ENCODE measurements at places on chromosomes 1 and 21. TPM values are rescaled to one million over a fixed set of nuclear protein-coding genes. Genes with fewer than 3 reads are reported as not detected.

Gene LAMC2
- 1.8 TPM for polyA plus RNA-seq

GRCh38 chr21:45470773-45471524 is 66.0 kb downstream of the COL18A1 start:
- DNase-seq: no peak

Gene KRTAP19-3
- not detected for polyA plus RNA-seq

- DNase-seq: peak; percentile 78
Observed at GRCh38 chr1:145962157-145963102, 1.9 kb downstream of the ANKRD34A start.

GRCh38 chr1:81812712-81813111 is 12.0 kb downstream of the ADGRL2 start:
- no peak for DNase-seq

DNA sequence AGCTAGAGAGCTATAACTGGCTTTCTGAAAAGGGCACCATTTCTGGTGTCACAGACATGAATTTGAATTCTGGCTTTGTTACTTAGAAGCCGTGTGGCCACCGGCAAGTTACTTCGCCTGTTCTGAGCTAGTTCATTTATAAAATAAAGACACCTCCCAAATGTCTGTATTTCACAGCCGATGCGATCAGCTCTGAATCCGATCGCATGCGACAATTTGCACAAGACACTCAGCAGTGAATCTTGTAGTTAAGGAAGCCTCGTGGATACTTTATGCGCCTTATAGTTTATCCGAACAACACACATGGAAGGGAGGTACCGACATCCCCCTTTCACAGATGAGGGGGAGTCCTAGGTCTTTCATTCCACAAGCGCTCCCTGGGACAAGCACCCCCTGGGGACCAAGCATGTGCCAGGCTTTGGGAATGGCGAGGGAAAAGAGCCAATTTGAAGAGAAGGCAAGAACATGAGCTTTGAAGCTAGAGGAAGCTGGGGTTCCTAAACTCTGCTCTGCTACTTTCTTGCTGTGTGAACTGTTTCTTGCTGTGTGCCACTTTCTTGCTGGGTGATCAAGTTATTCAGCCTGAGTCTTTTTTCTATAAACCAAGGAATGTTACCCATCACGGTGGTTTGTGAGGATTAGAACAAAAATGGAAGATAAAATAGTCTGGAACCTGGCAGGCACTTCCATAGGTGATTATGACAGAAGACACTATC is 3.9 kb downstream of the ID3 start:
- no peak for DNase-seq

Gene LYPD8
- not detected for polyA plus RNA-seq

GRCh38 chr1:148388260-148389026 is 94.7 kb downstream of the PPIAL4G start:
- DNase-seq: peak; percentile 98

DNA sequence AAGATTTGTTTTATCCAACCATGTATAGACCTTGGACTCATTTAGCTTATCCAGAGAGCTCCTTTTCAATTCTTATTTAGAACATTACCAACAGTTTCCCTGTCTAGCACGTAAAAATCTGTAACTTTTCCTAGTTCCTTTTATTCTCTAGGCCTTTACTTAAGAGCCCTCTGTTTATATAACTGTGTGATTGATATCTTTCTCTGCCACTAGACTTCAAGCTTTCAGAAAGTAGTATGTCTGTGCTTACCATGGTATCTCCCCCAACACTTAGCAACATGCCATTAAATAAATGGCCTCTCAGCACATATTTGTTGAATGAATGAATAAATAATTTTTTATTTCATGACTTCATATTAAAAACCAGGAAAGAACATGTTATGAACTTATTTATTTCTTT is 209.4 kb downstream of the PTPRC start:
- no peak for DNase-seq

DNA sequence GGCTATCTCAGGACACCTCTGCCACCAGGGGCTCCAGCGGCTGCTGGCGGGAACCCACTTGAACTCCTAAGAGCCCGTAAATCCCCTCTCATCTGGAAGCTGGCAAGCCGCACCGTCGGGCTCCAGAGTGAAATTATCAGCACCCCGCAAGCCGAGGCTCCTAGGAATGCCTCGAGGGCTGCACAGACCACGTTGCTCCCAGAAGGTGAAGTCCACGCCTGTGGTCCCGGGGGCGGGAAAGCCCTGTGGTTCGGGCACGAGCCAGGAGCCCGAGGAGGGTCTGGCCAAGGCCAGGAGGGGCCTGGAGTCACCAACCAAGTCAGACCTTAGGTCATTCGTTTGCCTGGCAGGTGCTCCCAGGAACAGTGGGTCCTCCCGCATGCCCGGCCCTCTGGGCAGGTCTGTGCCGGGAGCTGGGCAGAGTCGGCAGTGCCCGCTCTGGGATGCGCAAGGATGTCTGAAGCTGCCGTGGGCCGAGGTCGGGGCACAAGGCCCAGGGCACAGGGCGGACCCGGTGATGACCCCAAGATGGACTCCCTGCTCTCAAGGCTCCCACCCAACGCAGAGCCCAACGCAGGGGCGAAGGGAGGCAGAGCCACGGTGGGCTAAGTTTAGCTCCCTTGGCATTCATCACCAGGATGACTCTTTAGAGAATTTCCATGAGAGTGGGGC is 8.9 kb downstream of the ACTRT2 start:
- no peak for DNase-seq

- no peak for DNase-seq
Observed at GRCh38 chr1:23582820-23583219, 23.5 kb upstream of the ID3 start.

DNA sequence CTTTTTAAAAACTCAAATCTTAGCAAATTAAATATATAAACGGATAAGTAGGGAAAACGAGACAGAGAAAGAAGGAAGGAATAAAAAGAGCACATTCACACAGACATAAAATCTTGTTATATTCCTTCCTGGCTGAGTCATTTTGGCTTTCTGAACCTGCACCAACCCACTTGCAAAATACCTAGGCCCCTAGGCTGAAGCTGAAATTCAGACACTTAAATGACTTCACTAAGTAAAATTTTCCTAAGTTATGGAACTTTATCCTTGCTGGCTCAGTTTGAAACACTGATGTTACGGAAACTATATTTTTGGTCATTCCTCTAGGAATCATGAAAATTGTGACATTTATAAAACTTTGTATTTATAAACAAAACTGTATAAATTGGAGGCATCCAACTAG is 462.8 kb upstream of the NFIA start:
- DNase-seq: no peak

- DNase-seq: peak; percentile 38
Observed at GRCh38 chr1:169941982-169942830, 48.5 kb upstream of the SCYL3 start.

DNA sequence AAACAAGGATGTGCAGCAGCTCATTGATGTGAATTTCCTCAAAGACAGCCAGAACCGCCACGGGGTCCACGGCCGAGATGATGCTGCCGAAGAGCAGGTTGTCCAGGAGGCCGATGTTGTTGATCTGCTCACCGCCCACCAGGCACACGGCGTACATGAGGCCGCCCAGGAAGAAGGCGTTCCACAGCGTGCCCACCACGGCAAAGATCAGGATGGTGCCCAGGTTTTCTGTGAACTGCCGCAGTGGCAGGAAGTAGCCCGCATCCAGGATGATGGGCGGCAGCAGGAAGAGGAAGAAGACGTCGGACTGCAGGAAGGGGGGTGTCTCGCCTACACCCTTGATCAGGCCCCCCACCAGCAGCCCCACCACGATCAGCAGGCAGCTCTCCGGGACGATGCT is 41.1 kb downstream of the SLC9A1 start:
- DNase-seq: no peak

Gene SLAMF6
- polyA plus RNA-seq: not detected

GRCh38 chr1:109163551-109163950 is 49.6 kb downstream of the ELAPOR1 start:
- no peak for DNase-seq

- DNase-seq: no peak
Observed at GRCh38 chr1:114956570-114956969, 73.1 kb upstream of the TSHB start.

Gene CAPN8
- polyA plus RNA-seq: 0.99 TPM

Gene PRKAA2
- polyA plus RNA-seq: 9.6 TPM

DNA sequence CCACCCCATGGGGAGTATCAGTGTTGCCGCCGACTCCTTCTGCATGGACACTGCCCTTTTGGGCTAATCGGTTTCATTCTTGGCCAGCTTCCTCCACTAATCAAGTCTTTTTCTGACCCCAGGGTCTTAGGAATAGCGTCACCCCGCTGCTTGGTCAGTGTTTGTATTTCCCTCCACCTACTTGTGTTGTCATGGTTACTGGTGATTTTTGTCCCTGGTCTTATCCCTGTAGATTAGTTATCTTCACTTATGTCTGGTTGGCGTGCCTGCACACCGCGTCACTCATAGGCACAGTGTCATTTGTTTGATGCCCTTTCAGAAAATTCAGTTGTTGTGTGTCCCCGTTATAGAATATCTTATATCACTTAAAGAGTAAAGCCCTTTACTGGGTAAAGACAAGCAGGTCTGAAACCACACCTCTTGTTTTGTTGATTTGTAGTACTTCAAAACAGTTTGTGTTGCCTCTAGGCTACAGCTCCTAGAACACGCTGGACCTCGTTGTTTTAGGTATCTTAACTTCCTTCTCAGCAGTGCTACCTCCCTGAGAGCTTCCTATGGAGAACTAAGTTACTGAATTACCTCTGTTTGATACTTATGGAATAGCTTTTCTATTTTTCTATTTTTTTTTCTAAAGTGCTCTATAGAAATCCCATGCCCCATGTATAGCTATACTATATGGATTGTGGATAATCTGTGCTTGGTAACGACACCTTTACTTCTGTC is 868 bp downstream of the PPP1R12B start:
- no peak for DNase-seq

Gene FAM163A
- polyA plus RNA-seq: 4.2 TPM

DNA sequence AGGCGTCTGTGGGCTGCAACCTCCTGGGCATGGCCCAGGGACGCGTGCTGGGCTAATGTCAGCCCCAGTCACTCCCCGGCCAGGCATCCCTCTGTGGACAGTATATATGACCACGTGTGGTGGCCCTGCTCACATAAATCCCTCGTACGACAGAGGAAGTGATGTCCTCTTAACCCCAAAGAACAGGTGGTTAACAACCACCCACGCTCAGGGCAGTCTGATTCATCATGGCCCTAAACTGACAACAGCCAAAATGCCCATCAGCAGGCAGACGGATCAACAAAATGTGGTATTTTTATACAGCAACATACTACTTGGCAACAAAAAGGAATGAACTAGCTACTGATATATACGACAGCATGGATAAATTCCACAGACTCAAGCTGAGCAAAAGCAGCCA is 51.0 kb downstream of the ECE1 start:
- no peak for DNase-seq

Gene AGBL4
- polyA plus RNA-seq: 4.3 TPM

Gene HUNK
- 7.8 TPM for polyA plus RNA-seq

DNA sequence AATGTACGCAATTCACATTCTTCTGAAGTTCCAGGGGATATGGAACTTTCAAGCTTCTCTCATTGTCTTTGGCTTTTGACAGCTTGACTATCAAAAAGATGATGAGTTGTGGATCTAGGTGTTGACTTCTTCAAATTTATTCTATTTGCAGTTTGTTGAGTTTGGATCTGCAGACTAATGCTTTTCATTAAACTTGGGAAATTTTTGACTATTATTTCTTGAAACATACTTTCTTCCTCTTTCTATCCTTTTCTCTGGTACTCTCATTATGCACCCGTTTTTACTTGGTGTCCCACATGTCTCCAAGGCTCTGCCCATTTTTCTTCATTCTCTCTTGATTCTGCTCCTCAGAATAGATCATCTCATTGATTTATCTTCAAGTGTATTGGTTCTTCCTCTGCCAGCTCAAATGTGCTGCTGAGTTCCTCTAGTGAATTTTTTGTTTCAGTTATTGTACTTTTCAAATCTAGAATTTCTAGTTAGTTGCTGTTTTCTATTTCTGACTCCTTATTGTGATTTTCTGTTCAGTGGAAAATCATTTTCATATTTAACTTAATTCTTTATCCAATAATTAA is 49.4 kb downstream of the CYP2J2 start:
- no peak for DNase-seq

Gene IFI44L
- polyA plus RNA-seq: 19.6 TPM

Gene UBXN10
- polyA plus RNA-seq: 3.9 TPM

GRCh38 chr1:4044967-4045366 is 144.9 kb upstream of the C1orf174 start:
- DNase-seq: no peak

DNA sequence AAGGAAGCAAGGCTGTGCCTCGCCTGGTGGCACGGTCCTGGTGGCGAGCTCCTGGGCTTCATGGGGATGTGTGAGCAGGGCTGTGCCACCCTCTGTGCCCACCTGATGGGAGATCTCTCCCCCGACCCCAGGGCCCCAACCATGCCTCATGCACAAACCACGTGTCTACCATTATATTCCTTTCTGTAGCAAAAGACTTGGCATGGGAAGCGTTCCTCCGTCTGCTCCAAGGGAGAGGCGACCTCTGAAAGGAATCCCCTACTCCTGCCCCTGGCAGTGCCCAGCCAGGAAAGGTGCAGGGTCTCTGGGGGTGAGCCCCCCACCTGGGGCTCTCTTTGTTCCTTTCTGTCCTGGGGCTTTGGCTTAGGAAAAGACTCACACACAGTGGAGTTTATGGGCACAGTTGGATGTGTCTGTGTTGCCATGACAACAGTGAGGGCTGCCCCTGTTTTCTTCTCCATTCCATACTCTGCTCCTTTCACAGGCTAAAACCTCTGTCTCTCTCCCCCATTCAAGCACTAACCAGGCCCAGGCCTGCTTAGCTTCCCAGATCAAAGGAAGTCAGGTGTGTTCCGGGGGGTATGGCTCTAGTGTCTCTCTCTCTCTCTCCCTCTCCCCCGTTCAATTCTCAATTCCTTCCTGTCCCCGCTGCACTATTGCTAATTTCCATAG is 21.4 kb upstream of the LRRN2 start:
- peak; percentile 76 for DNase-seq

GRCh38 chr1:204447736-204448135 is 36.1 kb upstream of the PPP1R15B start:
- DNase-seq: no peak

Gene IGSF21
- polyA plus RNA-seq: 68.3 TPM

GRCh38 chr1:20105856-20106255 is 13.5 kb downstream of the PLA2G2D start:
- no peak for DNase-seq

Measured in spinal cord (tissue), 10 donors.